NCI-H2081 treated with DMSO at 0.1 percent for 48 hours (cell line): ENCODE measurements at places on chromosomes 12 and 14.
A peak's percentile ranks its signal among the peaks of the same experiment; 100 is the strongest.

DNA sequence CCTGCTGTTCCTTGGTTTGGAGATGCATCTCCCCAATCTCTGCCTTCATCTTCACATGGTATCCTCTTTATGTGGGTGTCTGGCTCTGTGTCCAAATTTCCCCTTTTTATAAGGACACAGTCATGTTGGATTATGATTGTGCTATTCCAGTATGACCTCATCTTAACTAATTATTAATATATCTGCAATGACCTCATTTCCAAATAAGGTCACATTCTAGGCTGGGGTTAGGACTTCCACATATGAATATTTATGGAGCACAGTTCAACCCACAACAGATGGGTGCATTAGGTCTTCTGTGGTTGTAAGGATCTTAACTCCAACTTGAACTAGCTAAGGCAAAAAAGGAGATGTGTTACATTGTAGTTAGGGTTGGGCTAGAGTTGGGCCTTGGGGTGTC lies 69.4 kb downstream of the ADCK1 start:
- DNase-seq = no peak

DNA sequence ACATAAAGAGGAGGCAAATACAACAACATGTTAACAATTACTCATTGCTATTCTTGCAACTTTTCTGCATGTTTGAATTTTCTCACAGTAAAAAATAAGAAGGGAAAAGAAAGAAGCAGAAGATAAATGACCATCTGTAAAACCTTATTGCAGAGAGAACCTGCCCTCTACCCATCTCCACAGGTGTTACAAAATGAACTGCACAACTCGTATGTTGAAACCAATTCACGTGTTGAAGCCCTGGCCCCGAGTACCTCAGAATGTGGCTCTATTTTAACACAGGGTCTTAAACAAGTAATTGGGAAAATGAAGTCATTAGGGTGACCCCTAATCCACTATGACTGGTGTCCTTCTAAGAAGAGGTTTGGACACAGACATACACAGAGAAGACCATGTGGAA lies 39.5 kb downstream of the FOXN3 start:
- no peak for DNase-seq

GRCh38 chr14:42299692-42300091 lies 693.0 kb downstream of the LRFN5 start:
- no peak for DNase-seq

GRCh38 chr14:74697543-74697942 lies 15.3 kb downstream of the AREL1 start:
- DNase-seq = no peak

- no peak for DNase-seq
These were observed 63.2 kb downstream of the NAV3 start for GRCh38 chr12:77893918-77894317.

GRCh38 chr12:108565146-108565545 lies 2.8 kb downstream of the ISCU start:
- DNase-seq = no peak

DNA sequence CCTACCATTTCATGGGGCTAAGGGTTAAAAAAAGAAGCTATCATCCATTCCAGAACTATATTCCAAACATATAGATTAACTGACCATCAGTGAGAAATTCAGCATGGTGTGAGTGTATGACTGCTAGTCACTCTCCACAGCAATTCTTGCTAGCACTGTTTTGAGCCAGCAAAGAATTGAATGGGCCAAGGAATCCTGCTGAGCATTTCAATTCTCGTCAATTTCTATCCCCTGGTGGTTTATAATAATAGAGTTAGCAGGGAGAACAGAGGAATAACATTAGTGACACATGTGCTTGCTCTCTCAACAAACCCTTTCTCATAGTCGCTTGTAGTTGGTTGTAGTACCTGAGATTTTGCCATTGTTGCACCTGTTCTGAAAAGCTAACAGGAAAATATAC lies 7.2 kb downstream of the MBIP start:
- DNase-seq = peak; percentile 61

GRCh38 chr14:76742966-76743365 lies 18.3 kb upstream of the VASH1 start:
- no peak for DNase-seq

GRCh38 chr14:101150039-101150610 lies 246.6 kb upstream of the RTL1 start:
- DNase-seq = no peak

DNA sequence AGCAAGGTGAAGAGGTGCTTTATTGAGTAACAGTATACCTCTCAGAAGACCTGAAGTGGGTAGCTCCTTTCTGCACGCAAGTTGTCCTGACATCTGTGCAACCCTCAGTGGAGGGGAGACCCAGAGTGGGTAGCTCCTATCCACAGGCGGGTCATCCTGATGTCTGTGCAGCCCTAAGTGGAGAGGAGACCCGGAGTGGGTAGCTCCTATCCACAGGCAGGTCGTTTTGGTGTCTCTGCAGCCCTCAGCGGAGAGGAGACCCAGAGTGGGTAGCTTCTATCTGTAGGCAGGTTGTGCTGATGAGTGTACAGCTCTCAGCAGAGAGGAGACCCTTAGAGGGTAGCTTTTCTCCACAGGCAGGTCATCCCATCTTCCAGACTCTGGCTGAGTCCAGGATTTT lies 45.1 kb upstream of the PRPF39 start:
- no peak for DNase-seq

- DNase-seq = no peak
These were observed 463.6 kb downstream of the NRXN3 start for GRCh38 chr14:78633752-78634151.

DNA sequence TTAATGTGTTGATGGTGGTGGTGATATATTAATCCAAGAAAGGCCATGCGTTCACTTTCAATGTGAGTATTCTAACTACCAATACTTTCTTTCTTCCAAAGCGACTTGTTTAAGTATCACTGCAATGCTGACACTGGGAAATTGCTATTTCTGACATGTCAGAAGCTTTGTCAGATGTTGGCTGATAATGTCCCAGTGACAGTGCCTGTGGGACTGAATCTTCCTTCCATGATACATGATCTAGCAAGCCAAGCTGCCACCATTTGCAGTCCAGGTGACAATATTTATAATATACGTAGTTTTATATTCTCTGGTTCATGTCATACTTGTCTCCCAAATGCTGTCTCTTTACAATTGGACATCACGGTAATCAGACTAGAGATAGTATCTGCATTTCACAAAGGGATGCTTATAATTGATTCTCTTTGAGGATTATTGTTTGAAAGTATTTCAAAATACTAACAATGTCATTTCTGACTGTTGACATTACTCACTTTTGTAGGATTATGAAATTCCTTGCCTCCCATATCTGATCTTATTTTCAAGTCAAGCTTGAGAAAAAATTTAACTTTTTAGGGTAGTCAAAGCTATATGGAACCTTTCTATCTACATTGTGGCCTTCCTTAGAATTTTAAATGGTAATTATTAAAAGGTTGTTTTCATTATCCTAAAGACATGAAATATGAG lies 57.3 kb downstream of the KNTC1 start:
- DNase-seq = no peak

GRCh38 chr14:61076556-61076955 lies 95.5 kb downstream of the SLC38A6 start:
- DNase-seq = no peak

DNA sequence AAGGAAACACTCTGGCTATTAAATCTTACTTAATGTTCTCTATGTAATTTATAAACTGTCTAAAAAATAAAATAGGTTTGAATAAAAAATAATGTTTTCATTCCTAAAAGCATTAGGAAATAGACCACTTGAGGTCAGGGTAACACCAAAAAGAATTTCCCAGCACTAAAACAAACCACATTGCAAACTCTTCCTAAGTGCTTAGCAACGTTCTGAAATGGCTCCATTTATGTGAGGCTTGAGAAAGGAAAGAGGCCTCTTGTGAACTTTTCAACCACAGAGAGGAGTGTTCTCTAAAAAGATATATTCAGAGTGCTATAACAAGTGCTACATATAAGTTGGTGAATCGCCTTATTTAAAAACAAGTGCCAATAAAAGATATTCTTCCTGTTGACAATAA lies 42.7 kb downstream of the ALX1 start:
- DNase-seq = no peak

GRCh38 chr14:99612071-99612737 lies 8.2 kb upstream of the CCDC85C start:
- peak; percentile 11 for DNase-seq

DNA sequence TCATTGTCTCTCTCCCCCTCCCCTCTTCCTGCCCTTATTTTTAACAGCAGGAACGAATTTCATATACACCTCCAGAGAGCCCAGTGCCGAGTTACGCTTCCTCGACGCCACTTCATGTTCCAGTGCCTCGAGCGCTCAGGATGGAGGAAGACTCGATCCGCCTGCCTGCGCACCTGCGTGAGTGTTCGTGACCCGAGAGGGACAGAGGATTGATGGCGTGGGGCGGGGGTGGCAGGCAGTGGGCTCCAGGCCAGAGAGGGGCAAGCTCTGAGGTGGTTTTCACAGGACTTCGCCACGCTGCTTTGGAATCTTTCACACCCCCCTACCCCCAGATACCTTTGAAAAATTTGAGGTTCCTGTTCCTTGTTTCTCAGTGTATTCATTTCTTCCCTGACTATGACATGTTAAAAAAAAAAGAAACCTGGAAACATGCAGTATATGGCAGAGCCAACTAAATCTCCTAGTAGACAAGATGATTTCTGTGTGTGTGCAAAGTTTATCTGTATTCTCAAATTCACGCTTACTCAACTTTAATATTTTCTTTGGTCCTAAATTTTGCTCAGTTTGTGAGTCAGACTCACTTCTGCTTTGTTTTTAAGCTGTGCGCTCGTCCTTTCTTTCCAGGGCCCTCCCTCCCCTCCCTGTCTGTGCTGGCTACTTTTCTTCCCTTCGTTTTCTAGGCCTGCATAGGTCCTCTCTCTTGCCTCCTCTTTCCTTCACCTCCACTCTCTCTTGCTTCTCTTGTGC lies 103.1 kb downstream of the ETV6 start:
- DNase-seq = no peak

- no peak for DNase-seq
These were observed 95.0 kb downstream of the MED13L start for GRCh38 chr12:116182359-116183063.

DNA sequence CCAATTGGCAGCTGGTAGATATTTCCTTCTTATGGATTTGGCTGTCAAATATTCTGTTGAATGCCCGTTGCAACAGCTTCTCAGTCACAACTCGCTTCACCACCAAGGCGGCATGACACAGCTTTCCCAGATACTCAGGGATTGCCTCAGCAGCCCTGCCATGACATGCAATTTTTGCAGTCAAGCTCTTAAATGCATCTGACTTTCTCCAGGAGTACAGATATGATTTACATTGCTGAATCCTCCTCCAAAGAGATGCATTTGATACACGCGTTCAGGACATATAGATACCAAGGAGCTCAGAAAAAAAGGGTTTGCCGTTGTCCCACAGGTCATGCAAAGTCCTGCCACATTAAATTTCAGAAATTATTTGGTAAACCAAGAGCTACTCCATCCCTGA lies 6.5 kb downstream of the KRT5 start:
- no peak for DNase-seq

GRCh38 chr14:72630374-72630773 lies 263.5 kb downstream of the DPF3 start:
- DNase-seq = no peak

DNA sequence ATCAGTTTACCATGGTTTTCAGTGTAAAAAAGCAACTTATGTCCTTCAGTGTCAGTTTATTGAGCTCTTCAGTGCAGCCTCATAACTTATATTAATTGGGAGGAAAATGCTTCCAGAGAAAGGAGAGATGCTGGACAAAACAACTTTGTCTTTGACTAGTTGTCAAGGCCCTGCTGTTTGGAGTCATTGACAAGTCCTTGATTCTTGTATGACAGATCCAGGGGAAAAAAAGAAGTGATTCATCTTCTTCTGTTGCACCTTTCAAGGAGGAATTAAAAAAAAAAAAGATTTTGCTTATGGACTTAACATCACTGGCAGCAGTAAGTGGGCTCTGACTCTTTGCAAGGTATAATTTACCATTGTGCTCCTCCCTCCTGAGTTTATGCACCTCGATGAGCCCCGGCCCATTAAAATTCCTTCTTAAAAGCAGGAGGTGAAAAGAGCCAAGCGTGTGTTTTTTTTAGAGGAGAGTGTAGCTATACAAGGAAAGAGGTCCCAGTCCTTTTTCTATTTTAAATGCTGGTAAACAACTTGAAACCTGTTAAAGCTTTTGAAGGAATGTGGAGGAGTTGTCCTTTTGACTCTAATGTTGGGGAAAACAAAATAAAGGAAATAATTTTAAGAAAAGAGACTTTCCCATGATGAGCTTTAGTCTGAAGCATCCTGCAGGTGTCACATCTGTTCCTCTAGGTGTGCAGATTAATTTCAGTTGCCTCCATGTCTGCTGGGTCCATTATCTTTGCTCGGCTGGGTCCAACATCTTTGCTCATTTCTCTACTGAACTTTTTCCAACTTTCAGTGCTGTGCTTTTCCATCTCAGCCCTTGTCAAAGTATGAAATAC lies 431.6 kb downstream of the RAD51B start:
- DNase-seq = no peak

- no peak for DNase-seq
These were observed 30.4 kb downstream of the CCDC92 start for GRCh38 chr12:123942238-123942653.

GRCh38 chr12:116002890-116003536 lies 274.5 kb downstream of the MED13L start:
- DNase-seq = no peak

- DNase-seq = no peak
These were observed 74.4 kb downstream of the CEP128 start for GRCh38 chr14:80867091-80867490.

DNA sequence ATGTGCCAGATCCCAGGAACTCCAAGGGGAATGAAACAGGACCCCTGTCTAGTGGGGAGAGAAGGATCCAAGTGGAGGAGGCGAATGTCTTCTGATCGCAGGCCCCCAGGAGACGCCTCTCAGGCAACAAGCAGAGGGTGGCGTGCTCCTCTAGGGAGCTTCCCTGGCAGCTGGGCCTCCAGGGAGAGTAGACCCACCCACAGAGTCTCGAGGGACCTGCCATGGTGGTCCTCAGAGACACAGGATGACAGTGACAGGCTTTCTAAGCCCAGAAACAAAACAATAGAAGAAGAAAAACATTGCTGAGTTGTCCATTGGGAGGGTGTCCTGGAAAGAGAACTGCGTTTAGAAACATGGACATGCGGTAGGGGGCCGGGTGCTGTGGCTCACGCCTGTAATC lies 140.6 kb upstream of the MAP1LC3B2 start:
- DNase-seq = no peak

GRCh38 chr12:32947206-32948067 lies 50.9 kb upstream of the PKP2 start:
- DNase-seq = no peak

GRCh38 chr12:77116277-77116676 lies 50.9 kb upstream of the E2F7 start:
- no peak for DNase-seq
